ENCODE measurements at places on chromosomes 4 and X. TPM values are rescaled to one million over a fixed set of nuclear protein-coding genes. Genes with fewer than 3 reads are reported as not detected.

ABCG2 gene
- not detected for total RNA-seq

RNF175 gene
- total RNA-seq: not detected

CYTL1 gene
- 0.97 TPM for total RNA-seq

- no peak overlapping the region for H3K27ac ChIP-seq
- no peaks in the 10 kb centered on the region for H3K36me3 ChIP-seq
- no peak for DNase-seq
- no peaks in the 10 kb centered on the region for H3K27me3 ChIP-seq
- no peak overlapping the region for H3K4me3 ChIP-seq
These were observed 114.7 kb upstream of the TTC29 start for GRCh38 chr4:147060151-147060931.

- H3K27me3 ChIP-seq: no peaks in the 10 kb centered on the region
- H3K27ac ChIP-seq: no peak overlapping the region
- no peaks in the 10 kb centered on the region for H3K4me1 ChIP-seq
- H3K4me3 ChIP-seq: no peak overlapping the region
- DNase-seq: no peak
- no peaks in the 10 kb centered on the region for H3K36me3 ChIP-seq
These were observed 56.9 kb upstream of the PRPS1 start for GRCh38 chrX:107571296-107571998.

DNA sequence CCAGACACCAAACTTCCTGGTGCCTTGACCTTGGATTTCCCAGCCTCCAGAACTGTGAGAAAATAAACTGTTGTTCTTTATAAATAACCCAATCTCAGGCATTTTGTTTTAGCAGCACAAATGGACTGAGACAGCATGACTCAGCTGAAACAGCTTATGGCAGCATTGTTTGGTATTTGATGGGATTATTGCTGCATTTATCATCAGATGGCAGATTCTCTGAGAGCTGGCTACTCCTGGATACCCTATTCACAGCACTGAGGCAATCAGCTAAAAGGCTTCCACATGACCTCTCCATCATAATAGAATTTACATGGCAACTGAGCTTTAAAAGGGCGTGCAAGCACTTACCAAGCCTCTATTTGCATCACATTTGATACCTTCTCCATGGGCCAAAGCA, 623.1 kb upstream of the CPEB2 start:
- no peak overlapping the region for H3K4me3 ChIP-seq
- no peak for DNase-seq
- H3K4me1 ChIP-seq: no peaks in the 10 kb centered on the region
- H3K27me3 ChIP-seq: no peaks in the 10 kb centered on the region

DNA sequence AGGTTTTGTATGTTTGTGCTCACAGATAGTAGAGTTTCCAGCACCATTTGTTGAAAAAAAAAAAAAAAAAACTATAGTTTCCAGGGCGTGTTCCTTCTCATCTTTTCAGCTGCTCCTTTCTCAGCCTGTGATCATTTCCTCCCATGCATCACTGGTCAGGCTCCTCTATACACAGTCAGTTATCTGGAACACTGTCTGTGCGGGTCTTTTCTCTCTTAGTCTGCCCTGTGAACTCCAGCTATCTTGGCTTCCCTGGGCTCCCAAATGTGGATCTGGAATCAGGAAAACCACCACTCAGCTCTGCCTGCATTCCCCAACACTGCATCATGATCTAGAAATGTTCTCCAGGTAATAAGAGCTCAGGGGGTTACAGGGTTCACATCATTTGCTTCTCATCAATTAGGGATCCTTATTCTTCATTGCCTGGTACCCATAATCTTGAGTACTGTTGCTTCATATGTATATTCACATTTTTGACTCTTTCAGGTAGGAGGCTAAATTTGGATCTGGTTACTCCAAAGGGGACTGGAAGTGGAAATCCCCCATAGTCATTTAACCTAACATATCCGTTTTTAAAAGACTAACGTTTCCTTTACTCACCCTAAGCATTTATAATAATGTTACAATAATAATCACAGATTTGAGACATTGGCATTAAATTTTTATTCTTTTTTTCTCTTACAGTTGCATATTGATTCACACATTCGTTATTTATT, 221.8 kb upstream of the KLF3 start:
- no peaks in the 10 kb centered on the region for H3K27me3 ChIP-seq
- no peaks in the 10 kb centered on the region for H3K4me1 ChIP-seq
- DNase-seq: no peak
- no peak overlapping the region for H3K27ac ChIP-seq
- no peaks in the 10 kb centered on the region for H3K36me3 ChIP-seq

DNA sequence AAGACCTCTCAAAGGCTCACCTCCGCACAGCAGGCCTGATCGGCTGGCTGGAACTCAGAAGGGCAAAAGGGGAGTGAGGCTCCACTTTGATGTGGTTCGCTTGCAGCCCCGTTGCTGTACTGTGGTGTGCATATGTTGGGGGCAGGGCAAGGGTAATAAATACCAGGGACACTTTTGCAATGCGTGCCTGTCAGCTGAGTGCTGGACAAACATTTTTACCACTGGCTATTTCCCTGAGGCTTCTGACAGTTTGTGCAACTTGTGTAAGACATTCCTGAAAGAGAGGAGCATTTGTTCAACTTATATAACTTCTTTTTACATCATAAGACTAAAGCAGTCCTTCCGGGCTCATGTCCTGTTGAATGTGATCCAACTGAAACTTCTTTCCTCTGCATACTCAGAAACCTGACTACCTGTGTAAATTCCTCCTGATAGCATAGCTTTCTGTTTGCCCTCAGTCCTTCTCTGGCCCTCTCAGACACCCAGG, 82.3 kb downstream of the SPRY1 start:
- H3K36me3 ChIP-seq: no peaks in the 10 kb centered on the region
- H3K4me1 ChIP-seq: peaks cover 21% of the 10 kb centered on the region
- H3K4me3 ChIP-seq: no peak overlapping the region
- H3K27ac ChIP-seq: peak overlapping the region; percentile 42
